NCI-H1694 treated with DMSO at 0.1 percent for 48 hours (cell line): ENCODE measurements at places on chromosomes 3 and 15.

DNA sequence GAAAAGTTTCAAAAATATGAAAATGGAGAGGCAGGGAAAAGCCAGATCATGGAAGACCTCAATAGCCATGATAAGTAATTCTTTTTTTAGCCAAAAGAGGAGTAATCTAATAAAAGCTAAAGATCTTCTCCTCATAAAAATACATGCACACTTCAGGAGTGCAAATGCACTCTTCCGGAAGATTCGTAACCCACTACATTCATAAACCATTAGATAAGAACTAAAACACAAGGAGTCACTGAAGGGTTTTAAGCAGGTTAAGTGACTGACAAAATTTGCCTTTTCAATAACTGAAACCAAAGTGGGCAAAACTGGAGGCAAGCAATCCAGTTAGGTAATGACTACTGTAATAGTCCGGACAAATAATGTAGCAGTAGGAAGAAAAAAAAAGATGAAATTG lies 46.0 kb downstream of the UBE3A start:
- DNase-seq = no peak

- no peak for DNase-seq
Measured at GRCh38 chr3:138933068-138933668, 13.8 kb downstream of the FOXL2 start.

- no peak for DNase-seq
Measured at GRCh38 chr3:3646934-3647333, 152.3 kb upstream of the LRRN1 start.

- DNase-seq = no peak
Measured at GRCh38 chr3:195115600-195116406, 155.2 kb downstream of the XXYLT1 start.

GRCh38 chr15:69787791-69788190 lies 309.9 kb downstream of the TLE3 start:
- no peak for DNase-seq

GRCh38 chr3:6733699-6734394 lies 127.1 kb upstream of the GRM7 start:
- no peak for DNase-seq

- no peak for DNase-seq
Measured at GRCh38 chr15:83107841-83108181, 366 bp downstream of the TM6SF1 start.

DNA sequence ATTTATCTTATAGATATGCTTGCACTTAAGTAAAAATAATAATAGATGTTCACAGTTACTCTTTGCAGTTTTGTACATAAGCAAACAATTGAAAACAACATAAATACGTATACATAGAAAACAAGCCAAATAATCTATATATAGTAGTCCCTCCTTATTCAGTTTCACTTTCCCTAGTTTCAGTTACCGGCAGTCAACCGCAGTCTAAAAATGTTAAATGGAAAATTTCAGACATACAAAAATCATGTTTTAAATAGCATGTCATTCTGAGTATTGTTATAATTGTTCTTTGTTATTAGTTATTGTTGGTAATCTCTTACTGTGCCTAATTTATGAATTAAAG lies 262.0 kb downstream of the CGGBP1 start:
- DNase-seq = no peak

GRCh38 chr3:10553591-10554235 lies 48.3 kb upstream of the ATP2B2 start:
- DNase-seq = no peak

DNA sequence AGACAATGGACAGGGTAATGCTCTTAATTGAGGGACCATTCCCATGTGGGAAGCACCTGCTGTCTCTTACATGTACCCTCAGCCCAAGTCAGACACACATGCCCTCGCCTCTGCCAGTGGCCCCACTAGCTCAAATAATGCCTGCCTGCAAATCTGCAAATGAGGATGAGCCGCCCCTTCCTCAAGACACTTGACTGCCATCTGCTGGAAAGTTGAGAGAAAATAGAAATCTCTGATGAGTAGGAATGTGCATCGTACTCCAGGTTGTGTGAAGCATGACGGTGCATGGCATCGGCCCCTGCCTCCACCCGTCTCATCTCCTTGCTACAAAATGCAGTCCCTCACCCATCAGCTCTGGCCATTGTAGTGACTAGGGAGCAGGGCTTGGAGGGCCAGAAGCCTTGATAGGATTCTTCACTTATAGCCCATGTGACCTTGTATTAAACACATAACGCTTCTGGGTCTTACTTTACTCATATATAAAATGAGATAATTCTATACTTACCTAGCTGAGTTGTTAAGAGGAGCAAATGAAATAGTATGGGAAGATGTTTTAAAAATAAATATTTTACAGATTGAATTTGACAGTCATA lies 6.3 kb upstream of the SCN5A start:
- DNase-seq = peak; percentile 25

GRCh38 chr15:82789491-82789890 lies 16.4 kb downstream of the FSD2 start:
- DNase-seq = no peak

GRCh38 chr15:61668444-61668843 lies 391.8 kb downstream of the VPS13C start:
- DNase-seq = no peak

DNA sequence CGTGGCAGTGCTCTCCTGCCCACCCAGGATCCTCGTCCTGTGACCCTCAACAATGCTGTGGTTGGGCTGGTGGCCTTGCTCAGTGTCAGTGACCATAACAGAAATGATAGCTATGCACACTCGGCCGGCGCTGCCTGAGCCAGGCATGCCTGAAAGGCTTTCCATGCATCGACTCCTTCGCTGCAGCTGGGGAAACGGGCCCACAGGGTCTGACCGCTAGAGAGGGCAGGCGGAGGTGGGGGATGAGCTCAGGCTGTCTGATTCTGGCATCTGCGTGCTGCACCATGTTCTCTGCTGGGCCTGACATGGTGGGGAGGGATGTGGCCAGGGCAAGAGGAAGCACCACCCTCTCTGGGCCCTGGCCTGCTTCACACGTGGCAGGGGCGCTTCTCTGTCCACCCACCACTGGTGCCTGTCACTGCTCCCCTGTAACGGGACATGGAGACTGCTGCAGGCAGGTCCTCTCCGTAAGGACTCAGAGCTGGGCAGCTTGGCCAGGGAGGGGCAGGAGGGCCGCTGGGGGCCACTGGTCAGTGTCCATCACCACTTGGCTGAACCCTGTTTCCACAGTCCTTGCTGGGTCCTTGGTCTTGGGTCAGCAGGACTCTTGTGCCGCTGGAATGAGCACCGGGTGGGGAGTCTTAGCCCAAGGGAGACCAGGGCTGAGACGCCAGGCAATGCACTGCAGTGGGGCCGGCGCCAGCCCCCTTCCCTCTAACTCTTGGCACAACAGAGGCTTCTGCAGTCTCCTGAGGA lies 64.1 kb upstream of the RPL32 start:
- no peak for DNase-seq

DNA sequence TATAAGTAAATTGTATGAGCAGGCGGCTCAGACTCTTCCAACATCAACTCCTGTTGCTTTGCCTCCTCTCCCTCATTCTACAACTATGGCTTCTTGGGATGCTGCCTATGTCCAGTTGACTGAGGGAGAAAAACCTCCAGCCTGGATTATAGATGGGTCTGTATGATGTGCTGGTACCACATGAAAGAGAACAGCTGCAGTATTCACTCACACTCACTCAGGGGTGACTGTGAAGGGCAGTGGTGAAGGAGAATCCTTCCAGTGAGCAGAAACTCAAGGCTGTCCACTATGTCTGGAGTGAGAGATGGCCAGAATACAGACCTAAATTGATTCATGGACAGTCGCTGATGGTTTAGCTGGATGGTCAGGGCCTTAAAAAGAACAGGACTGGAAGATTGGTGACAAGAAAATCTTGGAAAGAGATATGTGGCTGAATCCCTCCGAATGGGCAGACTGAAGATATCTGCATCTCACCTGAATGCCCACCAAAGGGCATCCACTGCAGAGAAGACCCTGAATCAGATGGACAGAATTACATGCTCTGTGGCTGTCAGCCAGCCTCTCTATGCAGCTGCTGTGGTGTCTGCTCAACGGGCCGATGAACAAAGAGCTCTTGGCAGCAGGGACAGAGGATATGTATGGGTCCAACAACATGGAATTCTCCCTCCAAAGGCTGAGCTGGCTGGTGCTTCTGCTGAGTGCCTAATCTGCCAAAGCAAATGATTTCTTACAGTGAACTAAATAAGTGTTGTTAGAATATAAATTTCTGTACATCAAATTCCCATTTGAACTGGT lies 1.9 kb upstream of the BCL2L10 start:
- DNase-seq = peak; percentile 48

DNA sequence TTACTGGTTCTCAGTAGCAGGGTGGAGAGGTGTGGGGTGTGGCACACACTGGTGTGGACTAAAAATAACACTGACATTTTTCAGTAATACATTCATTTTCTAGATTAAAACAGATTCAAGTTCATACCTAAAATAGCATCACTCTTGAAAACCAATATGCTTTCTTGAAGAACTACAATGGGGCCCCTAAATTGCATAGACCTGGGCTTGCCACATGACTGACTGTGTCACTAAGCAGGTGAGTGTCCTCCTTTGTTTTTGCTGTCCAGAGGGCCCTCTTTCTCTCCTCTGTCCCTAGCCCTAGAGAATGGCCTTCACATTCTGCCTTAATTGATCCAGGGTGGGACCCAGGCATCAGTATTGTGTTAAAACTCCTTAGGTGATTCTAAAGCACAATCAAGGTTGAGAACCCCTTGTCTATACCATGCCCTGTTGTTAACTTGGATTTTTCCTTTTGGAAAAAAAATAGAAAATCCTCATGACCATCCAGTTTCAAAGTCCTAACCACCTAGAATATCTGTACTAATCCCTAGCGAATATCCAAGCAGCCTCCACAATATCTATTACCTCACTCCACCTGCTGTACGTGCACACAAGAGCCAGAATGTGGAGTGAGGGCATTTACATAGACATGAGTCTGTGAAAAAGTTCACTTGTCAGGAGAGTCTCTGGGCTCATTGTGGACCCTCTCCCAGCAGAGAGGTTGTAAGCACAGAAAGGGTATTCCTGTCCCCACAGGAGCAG lies 18.7 kb upstream of the TMEM41A start:
- DNase-seq = no peak

DNA sequence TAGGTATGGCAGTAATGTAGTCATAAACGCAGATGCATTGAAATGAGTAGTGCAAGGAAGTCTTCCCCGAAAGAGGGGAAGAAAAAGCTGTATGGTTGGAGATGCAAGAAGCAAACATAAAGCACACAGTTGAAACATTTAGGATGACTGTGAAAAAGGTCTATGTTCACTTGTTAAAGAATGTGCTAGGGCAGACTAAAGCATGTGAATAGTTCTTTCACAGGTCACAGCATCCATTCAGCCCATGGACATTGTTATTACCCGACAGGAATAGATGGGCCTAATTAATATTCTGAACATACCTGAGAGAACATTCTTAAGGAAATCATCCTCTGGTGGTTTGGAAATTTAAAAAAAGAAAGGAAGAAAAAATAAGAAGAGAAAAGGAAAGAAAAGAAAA lies 595.2 kb downstream of the ZIC1 start:
- DNase-seq = no peak

GRCh38 chr3:41893977-41894376 lies 67.9 kb downstream of the ULK4 start:
- peak; percentile 9 for DNase-seq

- DNase-seq = no peak
Measured at GRCh38 chr3:122880624-122881023, 85.8 kb downstream of the SLC49A4 start.

DNA sequence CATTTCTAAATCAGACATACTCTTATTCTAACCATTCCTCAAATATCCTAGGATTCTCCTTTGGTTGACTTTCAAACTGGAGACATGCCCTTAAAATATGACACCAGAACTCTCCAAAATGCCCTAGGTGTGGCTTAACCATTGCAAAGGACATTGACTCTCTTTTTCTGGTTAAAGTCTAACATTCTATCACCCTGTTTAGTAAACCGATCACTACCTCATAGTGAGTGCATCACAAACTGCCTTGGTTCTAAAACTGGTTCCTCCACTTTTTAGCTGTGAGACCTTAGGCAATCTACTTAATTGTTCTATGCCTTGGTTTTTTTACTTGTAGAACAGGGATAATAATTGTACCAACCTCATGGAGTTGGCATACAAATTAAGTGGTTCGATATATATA lies 224.3 kb downstream of the CDIN1 start:
- DNase-seq = no peak

DNA sequence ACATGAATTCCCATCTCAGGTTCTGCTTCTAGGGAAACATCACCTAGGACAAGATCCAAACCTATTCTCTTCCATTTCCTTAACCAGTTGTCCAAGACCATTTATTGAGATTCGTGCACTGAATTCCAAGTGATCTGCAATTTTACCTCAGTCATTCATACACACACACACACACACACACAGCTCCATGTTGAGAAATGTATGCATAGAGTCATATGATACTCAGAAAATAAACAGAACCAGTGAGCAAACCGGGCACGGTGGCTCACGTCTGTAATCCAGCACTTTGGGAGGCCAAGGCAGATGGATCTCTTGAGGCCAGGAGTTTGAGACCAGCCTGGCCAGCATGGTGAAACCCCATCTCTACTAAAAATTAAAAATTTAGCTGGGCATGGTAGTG lies 6.1 kb upstream of the KPNA1 start:
- DNase-seq = no peak

DNA sequence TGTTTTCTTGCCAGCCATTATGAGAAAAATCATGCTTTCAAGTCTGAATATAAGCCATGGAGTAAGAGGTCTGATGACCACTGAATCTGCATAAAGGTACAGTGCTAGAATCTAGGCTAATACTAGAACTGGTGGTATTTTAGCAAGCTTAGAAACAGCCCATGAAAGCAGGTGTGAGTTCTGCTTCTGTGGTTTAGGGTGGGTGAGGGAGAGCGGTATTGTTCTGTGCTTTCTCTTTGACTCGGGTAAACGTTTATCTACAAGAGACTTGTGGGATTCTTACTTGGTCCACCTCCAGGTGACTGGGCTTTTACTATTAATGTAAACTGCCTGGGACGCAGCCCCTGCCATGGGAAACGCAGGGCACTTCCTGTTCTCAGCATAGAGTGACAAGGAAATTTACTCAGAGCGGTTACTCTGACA lies 55.2 kb downstream of the PGPEP1L start:
- no peak for DNase-seq

DNA sequence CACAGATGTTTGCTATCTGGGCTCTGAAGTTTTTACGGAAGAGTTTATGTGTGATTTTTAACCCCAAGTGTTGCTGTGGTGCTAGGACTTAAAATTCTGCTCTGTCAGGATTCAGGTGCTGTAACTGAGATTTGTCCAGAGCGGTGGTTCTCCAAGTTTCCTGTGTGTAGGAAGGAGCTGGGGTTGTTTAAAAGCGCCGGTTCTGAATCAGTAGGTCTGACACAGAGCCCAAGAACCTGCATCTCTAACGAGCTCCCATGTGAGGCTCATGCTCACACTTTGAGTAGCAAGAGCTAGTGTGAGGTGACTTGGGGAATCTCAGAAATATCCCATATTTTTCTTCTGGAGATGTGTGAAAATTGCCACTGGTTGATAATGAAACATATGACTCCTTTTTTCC lies 325.5 kb downstream of the SATB1 start:
- DNase-seq = no peak

DNA sequence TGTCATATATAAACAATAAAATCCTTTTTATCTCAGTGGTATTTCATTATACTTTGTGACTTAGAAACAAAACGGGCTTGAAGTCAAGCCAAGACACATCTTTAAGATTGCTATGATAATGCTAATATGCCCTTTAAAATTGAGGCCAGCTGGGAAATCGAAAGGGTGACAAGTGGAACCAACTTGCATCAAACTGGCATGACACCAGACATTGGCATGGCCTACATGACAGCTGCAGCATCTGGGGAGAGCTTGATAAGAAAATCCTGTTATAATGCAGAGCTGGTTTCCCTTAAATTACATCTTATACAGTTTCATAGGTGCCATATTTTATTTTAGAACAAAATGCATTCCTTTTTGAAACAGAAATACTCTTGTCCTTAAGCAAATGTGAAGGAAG lies 325.2 kb downstream of the ZBBX start:
- no peak for DNase-seq
